ENCODE measurements at places on chromosomes 12 and 14.

GRCh38 chr12:114562654-114563053 lies 121.3 kb downstream of the TBX3 start:
- DNase-seq: no peak

DNA sequence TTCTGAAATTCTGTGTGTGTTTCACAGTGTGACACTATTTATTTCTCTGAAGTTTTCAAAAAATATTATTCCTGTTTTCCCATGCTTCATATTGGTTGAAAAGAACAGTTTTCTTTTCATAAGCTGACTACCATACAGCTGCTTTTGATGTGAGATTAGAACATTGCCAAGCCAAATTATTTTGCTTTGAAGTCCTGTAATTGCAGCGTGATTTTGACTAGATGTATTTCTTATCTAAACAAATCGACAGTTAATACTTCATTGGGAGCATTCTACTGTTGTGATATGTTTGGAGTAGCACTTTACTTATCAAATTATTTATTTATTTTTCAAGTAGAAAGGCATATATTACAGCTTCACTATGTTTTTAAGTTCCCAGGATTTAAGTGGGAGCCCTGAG lies 132.0 kb downstream of the DACT1 start:
- DNase-seq: no peak

DNA sequence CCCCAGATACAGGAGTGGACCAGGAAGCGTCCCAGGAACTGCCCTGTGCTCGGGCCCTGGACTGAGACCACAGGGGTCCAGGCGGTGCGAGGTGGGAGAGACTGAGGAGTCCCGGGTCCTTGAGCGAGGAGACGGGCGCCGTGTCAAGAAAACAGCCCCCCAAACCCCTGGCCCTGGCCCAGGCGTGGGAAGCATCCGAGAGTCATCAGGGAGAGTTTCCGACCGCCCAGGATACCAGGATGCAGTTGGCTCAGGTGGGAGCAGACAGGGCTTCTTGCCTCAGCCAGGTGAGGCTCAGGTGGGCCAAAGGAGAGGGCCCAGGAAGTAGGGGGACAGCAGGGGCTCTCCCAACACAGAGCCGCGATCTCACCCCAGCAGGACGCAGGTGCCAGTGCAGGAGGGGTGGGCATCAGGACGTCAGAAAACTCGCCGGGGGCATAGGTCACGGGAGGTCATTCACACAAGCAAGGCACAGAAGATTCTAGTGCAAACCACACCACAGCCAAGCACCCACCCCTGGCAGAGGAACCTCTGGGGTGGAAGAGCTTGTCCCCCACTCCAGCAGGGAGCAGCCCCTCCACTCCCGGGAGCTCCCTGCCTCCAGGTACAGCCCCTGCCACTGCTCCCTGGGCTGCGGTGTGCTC lies 102.5 kb upstream of the EIF5 start:
- DNase-seq: no peak

DNA sequence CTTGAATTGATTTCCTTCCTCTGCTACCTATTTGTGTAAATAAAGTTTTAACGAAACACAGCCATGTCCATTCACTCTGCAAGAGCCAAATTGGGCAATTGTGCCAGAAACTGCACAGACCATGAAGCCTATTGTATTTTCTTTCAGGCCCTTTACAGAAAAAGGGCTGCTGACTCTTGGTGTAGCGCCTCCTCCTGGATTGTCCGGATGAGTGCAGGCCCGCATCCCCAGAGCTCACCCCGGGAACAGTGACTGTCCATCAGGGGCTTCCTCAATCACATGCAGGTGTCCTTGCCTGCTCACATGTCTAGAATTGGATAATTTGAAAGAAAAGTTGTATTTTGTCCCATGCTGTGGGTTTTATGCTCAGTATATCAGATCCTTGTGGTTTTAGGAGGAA lies 1282.2 kb downstream of the AACS start:
- DNase-seq: no peak

GRCh38 chr12:92950011-92950410 lies 20.9 kb upstream of the EEA1 start:
- no peak for DNase-seq

GRCh38 chr12:23029185-23029584 lies 404.2 kb downstream of the ETNK1 start:
- DNase-seq: no peak

DNA sequence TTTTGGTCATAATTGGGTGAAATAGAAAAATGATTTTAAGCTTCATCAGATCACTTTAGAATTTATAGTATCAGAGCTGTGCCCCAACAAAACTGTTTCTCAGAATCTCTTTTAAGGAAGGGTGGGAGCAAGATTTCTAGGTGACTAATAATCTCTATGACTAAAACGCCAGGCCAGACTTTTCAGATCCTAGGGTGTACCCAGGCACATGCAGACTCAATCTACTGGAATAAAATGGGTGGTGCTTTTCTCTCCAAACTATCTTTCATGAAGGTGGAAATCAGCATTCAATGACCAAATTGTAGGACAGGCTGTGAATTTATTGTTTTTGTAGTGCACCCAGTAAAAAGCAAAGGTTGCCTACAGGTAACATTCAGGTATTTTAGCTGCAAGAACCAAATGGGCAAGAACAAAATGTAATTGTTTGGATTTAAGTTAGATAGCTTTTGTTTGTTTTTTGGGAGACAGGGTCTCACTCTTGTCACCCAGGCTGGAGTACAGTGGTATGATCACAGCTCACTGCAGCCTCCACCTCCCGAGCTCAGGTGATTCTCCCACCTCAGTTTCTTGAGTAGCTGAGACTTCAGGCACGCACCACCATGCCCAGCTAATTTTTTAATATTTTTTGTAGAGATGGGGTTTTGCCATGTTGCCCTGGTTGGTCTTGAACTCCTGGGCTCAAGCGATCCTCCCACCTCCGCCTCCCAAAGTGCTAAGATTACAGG lies 49.5 kb downstream of the PPP2R5C start:
- DNase-seq: no peak

- no peak for DNase-seq
Observed at GRCh38 chr14:71181215-71182003, 274.1 kb downstream of the PCNX1 start.
